Neuronal stem cell (in vitro differentiated cells): ENCODE measurements at places on chromosomes 6 and 20.

DNA sequence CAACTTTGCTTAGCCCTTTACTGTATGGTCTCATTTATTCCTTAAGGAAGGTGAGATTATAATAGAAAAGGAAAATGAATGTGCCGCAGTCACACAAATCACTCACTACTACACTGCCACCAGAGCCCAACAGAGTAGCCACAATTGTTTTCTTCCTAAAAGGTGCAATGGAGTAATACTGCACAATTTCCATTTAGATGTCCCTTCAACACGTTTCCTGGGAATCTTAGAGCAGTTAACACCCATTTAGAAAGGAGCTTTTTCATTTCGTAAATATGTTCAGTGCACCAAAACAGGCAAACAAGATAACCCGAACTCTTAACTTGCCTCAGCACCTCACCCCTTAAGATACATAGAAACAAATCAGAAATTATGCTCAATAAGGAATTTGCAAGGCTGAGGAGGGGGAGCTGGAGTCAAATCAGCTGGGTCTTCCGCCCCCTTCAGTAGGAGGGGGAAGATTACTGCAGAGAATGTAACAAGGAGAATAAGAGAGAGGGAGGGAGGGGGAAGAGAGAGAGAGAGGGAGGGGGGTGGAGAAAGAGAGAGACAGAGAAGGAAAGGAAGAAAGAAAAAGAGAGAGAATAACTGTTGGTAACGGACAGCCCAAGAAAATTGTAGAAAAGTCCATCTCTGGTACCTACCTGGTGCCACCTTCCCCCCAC, 155.5 kb downstream of the BCAS1 start:
- no peak for DNase-seq

DNA sequence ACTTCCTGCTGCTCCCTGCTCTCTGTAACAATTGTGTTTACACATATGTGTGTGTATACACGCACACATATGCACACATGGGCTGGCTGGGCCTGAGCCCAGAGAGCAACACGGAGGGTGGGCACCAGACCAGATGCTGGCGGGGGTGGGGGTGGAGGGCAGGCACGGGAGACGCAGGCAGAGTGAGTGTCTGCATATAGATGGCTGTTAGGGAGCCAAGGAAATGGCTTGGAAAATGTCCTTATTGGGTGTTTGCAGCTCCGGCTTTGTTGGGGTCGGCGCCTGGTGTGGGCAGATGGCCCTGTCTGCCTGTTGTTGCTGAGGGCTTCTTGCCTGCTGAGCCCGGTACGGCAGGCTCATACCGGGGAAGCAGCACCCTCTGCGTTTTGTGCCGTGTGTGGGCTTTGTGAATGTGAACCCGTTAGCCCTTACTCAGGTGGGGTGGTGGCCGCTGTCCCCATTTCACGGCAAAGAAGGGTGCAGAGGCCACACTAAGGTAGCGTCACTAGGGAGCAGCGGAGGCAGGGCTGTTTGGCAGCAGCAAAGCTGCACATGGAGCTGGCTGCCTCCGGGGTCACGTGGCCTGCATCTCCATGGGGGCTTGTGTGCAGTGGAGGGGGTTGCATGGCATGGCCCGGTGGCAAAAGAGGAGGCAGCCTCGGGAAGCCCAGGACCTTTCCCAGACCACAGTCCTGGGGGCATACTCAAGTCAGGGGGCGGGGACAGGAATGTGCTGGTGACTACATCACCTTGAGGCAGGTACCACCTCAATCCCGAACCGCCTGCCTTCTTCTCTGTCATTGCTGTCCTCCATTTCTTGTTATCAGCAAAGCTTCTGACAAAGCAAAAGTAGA, 47.4 kb upstream of the SRF start:
- no peak for DNase-seq

- no peak for DNase-seq
Observed at GRCh38 chr6:72406517-72406916, 215.3 kb upstream of the KCNQ5 start.

DNA sequence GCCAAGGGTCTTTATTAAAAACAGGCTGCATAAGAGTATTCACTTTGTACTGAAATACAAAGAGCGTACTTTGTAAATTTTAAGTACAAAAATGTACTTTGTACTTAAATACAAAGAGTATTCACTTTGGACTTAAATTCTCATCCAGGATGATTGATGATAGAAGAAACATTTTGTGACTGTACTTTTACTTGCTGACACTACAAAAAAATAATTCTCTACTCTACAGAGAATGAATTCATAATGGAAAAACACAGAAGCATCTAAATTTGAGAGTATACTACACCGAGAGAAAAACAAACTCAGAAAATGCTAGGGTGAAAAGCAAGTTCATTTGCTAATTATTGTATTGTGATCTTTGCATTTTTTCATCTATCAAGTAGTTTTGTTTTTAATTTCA, 54.4 kb upstream of the STXBP5 start:
- DNase-seq: no peak

DNA sequence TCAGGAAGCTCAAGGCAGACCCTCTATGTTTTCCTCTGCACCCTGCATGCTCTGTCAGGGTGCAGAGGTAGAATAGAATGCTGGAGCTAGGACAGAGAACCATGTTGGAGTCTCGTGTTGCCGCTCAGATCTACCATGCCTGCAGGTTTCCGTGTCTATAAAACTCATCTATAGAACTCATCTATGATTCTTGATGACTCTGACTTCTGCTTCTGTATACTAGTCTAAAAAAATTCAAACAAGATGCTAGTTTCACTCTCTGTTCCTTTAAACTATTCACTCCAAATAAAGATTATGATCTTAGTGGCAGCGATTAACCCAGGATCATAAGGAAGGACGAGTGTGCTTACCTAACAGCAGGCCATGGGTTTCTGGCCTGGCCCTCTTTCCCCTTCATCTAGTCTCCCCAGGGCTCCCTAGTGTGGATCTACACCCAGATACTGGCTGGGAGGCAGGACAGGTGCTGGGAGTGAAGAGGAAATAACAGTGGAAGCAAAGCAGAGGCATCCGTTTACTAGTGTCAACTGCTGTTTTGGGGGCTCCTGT, 162.7 kb upstream of the SUPT3H start:
- DNase-seq: no peak

- DNase-seq: no peak
Observed at GRCh38 chr6:4349931-4350330, 214.6 kb upstream of the ECI2 start.

DNA sequence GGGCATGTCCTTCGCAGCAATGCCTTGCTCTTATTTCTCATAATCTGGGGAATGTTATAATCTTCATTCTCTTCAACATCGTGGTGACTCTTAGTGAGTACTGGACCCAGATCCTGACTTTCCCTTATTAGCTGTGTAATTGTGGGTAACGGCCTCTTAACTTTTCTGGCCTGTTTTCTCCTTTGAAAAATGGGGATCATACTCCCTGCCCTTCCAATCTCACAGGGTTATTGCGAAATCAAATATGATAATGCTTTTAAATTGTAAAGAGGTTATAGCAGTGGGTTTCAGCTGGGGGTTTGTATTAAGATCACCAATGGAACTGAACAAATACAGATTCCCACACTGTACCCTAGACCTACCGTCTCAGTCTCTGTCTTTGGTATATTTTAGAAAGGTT, 77.1 kb downstream of the CTNNBL1 start:
- DNase-seq: no peak

GRCh38 chr20:45012682-45013302, 46.5 kb downstream of the STK4 start:
- no peak for DNase-seq

- DNase-seq: no peak
Observed at GRCh38 chr6:154888421-154889295, 106.5 kb upstream of the TIAM2 start.

DNA sequence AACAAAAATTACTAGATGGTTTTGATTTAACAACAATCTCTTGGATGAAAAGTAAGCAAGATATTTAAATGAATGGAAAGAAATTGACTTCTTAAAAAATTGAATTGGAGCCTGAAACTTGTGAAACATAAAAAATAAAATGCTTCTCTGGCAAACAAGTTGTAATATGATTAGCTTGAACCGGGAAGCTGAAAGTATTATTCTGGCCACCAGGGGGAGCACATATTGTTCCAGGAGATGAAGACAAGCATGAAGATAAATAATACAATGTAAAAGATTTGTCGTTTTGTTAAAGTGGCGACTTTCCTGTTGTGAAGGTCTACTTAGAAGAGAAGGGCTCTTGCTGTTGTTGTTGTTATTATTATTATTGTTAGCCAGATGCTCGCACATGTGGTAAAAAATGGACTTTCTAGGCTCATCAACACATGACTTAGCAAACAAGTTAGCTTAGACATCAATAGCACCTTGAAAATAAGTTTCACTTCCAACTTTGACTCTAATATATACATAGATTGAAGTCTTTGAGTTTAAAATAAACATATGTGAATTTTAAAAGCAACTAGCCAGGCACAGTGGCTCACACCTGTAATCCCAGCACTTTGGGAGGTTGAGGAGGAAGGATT, 14.2 kb downstream of the PAX1 start:
- no peak for DNase-seq

DNA sequence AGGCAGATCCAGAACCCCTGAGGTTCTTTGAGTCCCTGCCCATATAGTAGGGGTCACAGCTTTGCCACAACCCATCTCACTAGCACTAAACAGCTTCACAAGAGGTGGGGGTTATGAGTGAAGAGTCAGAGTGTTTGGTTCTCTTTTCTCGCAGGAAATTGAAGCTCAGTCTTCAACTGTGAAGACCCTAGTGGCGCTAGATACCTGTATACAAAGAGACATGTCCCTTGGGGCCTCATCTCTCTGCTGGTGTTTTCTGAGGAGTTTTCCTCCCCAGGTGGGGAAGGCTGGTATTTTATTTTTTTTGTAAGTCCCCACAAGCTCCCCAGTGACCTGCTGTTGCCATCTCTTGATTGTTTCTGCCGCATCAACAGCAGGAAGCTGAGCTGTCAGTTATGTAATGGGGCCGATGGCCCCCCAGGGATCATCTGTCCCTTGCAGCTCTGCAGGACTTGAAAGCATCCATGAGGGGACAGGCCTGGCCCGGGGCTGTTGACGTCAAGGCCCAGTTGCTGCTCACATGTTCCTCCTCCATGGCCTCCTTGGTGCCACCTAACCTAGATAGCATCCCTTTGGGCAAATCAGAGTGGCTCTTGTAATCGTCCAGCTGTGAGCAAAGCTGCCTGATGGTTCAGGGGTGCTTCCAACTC, 23.1 kb downstream of the STK35 start:
- DNase-seq: no peak

DNA sequence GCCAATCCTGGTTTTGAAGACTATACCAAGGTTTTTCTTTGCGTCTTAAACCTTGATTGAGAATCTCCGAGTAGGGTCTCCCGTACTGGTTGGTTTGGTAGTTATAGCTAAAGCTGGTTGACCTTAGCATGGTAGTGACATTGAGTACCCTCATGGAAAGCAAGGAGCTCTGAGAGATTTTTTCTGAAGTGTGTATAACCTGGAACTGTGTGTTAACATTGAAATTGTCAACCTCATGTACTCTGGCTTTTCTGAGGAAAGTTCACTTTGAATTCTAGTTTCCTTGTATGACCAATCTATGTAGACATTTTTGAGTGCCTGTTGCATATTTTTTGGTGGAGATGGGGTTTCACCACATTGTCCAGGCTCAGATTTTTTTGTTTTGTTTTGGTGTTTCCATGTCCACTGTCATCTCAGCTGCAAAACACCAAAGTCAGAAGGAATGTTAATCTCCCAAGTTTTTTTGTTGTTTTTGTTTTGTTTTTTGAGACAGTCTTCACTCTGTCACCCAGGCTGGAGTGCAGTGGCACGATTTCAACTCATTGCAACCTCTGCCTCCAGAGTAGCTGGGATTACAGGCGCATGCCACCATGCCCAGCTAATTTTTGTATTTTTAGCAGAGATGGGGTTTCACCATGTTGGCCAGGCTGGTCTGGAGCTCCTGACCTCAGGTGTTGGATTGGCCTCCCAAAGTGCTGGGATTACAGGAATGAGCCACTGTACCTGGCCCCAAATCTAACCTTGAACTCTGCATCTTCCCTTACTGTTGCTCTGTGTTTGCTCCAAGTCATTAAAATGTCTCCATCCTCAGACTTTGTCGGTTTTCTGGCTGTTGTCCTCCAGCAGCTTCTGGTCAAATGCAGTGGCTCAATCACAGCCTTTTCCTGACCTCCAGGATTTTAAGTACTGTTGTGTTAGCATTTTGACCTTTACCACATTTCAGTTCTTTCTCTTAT, 4.3 kb downstream of the RPS12 start:
- no peak for DNase-seq

DNA sequence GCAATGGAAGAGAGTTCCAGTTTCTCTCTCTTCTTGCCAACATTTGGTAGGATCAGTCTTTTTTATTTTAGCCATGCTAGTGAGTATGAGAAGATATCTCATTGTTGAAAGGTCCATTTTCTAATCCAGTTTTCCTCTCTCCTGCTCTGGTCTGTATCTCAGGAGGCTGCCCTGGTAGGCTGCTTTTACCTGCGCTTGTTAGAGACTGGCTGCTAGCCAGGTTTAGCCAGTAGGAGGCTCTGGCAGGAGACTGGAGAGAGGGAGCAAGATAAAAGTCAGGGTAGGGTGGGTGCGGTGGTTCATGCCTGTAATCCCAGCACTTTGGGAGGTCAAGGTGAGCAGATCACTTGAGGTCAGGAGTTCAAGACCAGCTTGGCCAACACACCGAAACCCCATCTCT, 68.6 kb upstream of the FOXP4 start:
- DNase-seq: no peak

GRCh38 chr6:77930952-77931351, 278.1 kb downstream of the MEI4 start:
- no peak for DNase-seq

- DNase-seq: no peak
Observed at GRCh38 chr20:8060977-8061376, 41.4 kb upstream of the TMX4 start.

DNA sequence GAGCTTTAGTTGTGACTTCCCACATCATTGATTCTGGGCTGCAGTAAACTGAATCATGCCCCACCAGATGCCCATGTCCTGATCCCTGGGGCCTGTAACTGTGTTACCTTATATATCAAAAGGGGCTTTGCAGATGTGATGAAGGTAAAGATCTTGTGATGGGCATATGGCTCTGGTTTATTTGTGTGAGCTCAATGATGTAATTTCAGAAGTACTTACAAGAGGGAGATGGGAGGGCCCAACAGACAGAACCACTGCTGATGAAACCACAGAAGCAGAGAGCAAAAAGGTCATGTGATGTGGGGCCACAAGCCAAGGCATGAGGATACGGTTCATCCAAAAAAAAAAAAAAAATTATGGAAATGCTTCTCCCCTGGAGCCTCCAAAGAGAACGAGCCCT, 118.7 kb downstream of the TOX2 start:
- no peak for DNase-seq

DNA sequence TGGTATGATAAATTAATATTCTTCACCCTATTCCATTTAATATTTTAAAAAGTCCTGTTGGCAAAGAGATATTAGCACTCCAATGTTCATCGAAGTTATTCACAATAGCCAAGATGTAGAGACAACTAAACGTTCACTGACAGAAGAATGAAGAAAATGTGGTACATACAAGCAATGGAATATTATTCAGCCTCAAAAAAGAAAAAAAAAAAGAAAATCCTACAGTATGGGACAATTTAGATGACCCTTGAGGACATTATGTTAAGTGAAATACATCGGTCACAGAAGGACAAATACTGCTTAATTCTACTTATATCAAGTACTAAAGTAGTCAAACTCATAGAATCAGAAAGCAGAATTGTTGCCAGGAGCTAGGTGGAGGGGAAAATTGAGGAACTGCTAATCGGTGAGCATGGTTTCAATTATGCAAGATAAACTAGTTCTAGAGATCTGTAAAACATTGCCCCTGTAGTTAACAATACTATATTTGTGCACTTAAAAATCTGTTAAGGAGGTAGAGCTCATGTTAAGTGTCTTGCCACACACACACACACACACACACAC, 4.7 kb downstream of the GCLC start:
- DNase-seq: no peak

- DNase-seq: no peak
Observed at GRCh38 chr6:31252625-31253024, 19.3 kb downstream of the HLA-C start.
